ENCODE measurements at places on chromosomes 12 and 14.

- no peak for DNase-seq
Measured at GRCh38 chr12:113860059-113860820, 105.9 kb downstream of the RBM19 start.

- no peak for DNase-seq
Measured at GRCh38 chr12:132310181-132311040, 19.0 kb downstream of the GALNT9 start.

DNA sequence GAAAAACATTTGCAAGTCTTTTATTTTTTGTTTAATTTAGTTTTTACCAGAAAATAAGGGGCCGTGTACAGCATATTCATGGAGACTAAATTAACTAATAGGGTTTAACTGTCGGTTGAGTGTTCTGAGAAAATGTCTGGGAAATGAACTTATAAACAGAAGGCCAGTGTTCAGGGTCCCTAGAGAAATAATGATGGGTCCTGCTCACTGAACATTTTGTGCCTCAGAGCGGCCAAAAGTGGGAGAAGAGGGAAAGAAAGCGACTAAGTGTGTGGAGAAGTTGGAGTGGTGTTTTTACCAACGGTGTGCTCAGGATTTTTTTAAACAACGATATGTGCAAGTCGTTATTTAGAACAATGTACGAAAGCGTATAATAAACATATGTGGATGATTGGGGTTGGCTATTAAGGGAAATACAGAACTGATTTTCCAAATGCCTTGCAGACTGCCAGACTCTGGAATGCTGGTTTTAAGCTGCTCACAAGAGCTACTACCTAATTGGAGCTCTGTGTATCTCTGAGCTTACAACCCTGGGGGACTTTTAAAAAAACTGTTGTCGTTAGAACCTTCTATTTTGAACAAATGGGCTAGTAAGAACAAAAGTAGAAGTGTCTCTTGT, 166.7 kb downstream of the SLC38A4 start:
- no peak for DNase-seq

DNA sequence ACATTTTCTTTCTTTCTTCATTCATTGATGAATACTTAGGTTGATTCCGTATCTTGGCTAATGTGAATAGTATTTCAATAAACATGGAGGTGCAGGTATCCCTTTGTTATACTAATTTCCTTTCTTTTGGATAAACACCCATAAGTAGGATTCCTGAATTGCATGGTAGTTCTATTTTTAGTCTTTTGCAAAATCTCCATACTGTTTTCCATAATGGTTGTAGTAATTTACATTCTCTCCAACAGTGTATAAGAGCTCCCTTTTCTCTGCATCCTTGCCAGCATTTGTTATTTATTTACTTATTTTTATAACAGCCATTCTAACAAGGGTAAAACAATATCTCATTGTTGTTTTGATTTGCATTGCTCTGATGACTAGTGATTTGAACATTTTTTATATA, 36.6 kb downstream of the PIK3C2G start:
- DNase-seq: no peak

DNA sequence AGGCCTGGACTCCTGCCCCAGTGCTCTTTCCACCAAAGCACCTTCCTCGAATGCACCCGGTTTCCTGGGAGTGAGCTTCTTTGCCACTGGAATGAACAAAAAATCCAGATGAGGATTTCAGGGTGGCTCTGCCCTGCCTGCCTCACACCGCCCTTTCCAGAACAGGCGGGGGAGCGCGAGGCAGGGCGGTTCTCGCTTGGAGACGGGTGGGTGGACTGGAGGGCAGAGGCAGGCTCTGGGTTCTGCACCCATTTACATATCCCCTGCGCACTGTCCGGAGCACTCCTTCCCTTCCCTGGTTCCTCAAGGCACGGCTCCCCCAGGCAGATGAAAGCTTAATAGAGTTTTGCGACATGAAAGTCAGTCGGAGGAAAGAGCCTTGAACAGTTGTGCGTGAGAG, 69.7 kb upstream of the DLK1 start:
- no peak for DNase-seq

GRCh38 chr12:108665608-108666202, 32.0 kb upstream of the SELPLG start:
- no peak for DNase-seq

DNA sequence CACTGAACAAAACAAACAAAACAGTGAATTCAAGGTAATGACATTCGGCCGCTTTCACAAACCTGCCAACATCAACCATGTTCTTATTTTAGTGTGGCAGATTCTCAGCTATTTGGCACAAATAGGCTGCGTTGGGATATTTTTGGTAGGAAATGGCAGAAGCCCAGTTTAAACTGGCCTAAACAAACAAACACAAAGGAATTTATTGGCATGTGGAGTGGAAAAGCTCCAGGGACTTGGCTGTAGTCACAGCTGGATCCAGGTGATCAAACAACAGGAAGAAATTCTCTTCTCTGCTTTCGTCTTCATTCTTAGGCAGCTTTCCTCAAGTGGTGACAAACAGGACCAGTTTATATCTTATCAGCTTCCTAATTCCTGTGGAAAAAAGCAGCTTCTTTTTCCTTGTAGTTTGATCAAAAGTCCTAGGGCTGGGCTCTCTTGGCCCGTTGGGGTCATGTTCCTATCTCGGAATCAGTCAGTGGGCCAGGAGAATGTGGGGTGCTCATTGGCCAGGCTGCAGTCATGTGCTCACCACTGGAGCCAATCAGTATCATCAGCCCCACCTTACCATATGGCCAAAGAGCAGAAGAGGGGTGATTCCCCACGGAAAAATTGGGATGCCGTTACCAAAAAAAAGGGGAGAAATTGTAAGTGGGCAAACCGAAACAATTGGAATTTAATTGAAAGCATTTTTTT, 22.6 kb downstream of the C12orf75 start:
- DNase-seq: no peak

DNA sequence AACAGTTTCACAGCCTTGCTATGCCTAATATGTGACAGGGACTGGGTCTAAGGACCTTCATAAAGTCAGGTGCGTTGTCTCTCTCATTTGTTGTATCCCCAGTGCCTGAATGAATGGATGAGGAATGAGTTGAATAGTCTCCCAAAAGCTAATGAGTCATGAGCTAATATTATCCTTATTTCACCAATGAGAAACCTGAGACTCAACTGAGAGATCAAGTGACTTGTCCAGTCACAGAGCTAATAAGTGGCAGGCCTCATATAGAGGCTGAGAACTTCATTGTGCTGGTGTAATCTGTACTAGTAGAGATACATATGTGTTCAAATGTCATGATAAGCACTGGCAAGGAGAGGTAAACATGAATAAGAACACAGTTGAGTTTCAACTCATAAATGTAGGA, 612.4 kb downstream of the NRXN3 start:
- no peak for DNase-seq

- no peak for DNase-seq
Measured at GRCh38 chr12:57029457-57029856, 13.1 kb upstream of the TAC3 start.

DNA sequence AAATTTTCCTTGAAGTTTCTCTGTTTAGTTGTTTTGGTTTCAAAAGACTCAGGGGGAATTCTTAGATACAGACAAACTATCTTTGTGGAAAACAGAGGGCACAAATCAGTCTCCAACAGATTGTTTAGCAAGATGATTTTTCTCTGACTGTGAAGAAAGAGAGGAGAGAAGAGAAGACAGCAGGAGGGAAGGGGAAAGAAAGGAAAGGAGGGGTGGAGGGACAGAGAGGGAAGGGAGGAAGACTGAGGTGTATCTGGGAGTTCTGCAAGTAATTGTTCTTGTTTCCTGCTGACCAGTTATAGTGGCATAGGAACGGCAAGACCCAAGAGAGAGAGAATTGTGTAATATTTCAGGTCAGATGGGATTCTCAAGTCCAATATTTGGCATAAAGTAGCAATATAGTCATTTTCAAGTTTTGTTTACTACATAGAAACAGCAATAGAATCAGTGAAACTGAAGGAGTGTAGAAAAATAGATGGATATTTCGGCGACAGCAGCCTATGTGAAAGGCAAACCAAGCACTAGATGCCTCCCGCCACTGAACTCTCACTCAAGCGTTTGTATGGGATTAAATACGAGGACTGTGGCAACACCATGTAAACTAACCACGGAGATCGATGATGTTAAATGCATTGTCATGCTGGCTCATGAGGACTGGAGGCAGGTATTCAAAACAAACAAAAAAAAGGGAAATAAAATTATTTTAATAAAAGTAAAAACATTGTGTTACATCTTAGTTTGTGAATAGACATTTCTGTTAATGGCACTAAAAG, 342.5 kb downstream of the SLC16A7 start:
- no peak for DNase-seq

GRCh38 chr14:91019673-91020072, 40.8 kb downstream of the RPS6KA5 start:
- DNase-seq: no peak

DNA sequence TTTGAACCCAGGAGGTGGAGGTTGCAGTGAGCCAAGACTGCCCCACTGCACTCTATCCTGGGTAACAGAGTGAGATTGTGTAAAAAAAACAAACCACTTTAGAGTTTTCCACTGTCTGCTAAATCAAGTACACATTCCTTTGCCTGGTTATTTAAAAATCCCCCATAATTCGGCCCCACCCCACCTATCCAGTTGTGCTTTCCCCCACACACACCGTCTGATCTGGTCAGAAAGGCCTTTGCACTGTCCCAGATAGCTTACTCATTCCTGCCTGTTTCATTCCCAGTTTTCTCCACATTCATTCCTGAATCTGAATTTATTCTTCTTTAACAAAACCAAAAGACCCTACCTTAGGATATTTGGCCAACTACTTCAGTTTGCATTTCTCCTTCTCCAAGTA, 29.5 kb downstream of the NINJ2 start:
- DNase-seq: no peak

All from activated CD4-positive, CD25-positive, alpha-beta regulatory T cell treated with anti-CD3 and anti-CD28 coated beads, Interleukin-2, amount 50 U/mL, for 16 hours (primary cell).